ENCODE measurements at places on chromosomes 12 and 14. TPM values are rescaled to one million over a fixed set of nuclear protein-coding genes. Genes with fewer than 3 reads are reported as not detected.

DNA sequence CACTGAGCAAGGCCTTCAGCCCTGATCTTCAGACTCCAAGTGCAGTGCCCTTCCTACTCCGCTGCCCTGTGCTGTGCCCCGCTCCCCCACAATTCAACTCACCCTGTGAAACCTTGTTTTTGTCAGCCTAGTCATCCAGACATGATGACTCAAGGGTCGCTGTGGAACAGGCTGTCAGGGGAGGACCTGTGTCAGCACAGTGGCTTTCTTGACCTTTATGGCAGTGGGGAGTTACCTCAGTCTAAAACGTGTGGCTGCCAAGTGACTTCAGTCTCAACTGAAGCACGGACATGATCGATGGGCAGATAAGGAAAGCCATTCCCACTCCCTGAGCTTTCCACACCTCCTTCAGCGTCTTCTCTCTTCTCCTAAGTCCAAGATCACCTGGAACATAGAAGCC lies 16.3 kb upstream of the FLVCR2 start:
- H3K27me3 ChIP-seq = peaks cover 2% of the 10 kb centered on the region
- H3K27ac ChIP-seq = no peak overlapping the region
- peaks cover 12% of the 10 kb centered on the region for H3K4me1 ChIP-seq
- DNase-seq = no peak
- peaks cover 3% of the 10 kb centered on the region for H3K36me3 ChIP-seq

DNA sequence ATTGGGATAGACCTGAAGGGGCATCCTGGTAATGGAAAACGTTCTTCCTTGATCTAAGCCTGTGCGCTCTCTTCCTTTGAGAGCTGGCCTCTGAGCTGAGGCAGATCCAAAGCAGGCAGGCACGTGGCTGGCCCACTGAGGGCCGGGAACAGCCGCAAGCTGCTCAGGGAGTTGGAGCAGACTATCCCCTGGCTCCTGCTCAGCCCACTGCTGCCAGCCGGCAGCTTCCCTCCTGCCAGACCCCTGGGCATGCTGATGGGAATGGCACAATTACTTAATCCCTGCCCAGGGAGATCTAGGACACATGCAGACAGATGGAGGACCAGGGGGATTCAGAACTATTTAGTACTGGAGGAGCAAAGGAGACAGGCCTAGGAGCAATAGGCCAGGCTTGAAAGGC lies 14.4 kb downstream of the NEUROD4 start:
- H3K27me3 ChIP-seq = no peaks in the 10 kb centered on the region
- no peak for DNase-seq
- H3K4me3 ChIP-seq = no peak overlapping the region

GRCh38 chr12:12759234-12759915 lies 26.1 kb upstream of the APOLD1 start:
- H3K4me1 ChIP-seq = no peaks in the 10 kb centered on the region
- H3K36me3 ChIP-seq = no peaks in the 10 kb centered on the region

- no peaks in the 10 kb centered on the region for H3K4me1 ChIP-seq
- no peak overlapping the region for H3K27ac ChIP-seq
- H3K4me3 ChIP-seq = no peak overlapping the region
- peaks cover 53% of the 10 kb centered on the region for H3K36me3 ChIP-seq
Measured at GRCh38 chr12:128871516-128871892, 18.2 kb downstream of the GLT1D1 start.

GRCh38 chr14:78308079-78308478 lies 137.9 kb downstream of the NRXN3 start:
- H3K27ac ChIP-seq = no peak overlapping the region
- H3K36me3 ChIP-seq = no peaks in the 10 kb centered on the region
- DNase-seq = no peak

Gene ACSS3
- total RNA-seq = 20.2 TPM

Gene TCL1B
- 7.0 TPM for total RNA-seq

Gene KERA
- total RNA-seq = not detected

Gene ALDH1L2
- 3.5 TPM for total RNA-seq

Gene CATSPERB
- 0.11 TPM for total RNA-seq

Gene BORCS5
- 15.1 TPM for total RNA-seq

Gene RNASE7
- not detected for total RNA-seq

Gene C12orf50
- not detected for total RNA-seq
